Stimulated activated CD8-positive, alpha-beta memory T cell treated with anti-CD3 and anti-CD28 coated beads, Interleukin-4, amount 100 ng/mL, for 24 hours (primary cell): ENCODE measurements at places on chromosomes 4 and X.

- DNase-seq = no peak
These were observed 81.5 kb downstream of the SLIT2 start for GRCh38 chr4:20333141-20333715.

GRCh38 chr4:86401826-86402225 is 42.0 kb upstream of the MAPK10 start:
- DNase-seq = no peak

DNA sequence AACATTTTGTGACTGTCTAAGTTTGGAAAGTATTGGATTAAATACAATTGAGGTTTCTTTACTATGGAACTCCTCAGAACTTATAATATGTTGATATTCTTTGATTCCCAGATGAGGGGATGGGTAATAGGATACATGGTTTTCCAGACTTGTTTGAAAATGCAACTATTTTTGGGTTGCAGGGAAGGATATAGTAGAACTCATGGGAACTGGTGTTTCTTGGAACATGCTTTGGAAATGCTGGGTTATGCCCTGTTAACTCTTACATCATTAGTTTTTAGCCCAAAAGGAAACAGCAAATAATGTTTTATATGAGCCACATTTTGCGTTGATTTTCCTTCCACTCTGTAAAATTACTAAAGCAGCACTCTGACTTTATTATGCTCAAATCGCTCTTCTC is 41.9 kb downstream of the HPF1 start:
- no peak for DNase-seq

GRCh38 chrX:7088968-7089615 is 58.4 kb upstream of the STS start:
- DNase-seq = peak; percentile 33

GRCh38 chrX:48598614-48599013 is 1.3 kb downstream of the WDR13 start:
- no peak for DNase-seq

GRCh38 chr4:185993328-185993973 is 75.5 kb upstream of the TLR3 start:
- no peak for DNase-seq

- DNase-seq = no peak
These were observed 2.9 kb downstream of the TMEM128 start for GRCh38 chr4:4245172-4245571.
